ENCODE measurements at places on chromosomes 11 and 22.

DNA sequence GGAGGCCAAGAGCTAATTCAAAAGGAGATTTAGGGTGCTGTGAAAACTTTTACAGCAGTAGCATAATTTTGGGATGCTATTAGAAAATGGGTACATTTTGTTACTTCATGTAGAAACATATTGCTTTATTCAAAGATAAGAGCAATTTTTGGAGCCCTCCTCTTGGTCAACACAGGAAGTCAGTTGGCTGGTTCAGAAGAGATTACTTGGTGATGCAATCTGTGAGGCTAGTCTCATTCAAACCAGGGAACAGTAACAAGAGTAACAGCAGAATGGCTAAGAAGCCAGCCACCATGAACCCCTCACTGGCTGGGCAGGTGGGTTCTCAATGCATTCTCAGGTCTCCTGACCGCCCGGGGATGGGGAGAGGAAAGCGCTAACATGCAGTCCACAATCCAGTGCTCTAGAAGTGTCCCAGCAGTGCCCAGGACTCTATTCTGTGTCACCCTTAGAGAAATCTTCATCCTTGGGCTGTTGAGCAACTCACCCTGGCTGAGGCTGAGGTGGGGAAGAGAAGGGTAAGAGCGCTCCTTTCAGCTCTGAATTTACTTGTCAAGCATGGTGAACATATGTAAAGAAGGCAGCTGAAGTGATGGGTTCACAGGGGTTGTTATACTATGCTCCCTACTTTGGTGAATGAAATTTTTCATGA is 262.2 kb upstream of the UBASH3B start:
- no peak for DNase-seq

GRCh38 chr22:31935961-31936635 is 8.2 kb upstream of the YWHAH start:
- no peak for DNase-seq

DNA sequence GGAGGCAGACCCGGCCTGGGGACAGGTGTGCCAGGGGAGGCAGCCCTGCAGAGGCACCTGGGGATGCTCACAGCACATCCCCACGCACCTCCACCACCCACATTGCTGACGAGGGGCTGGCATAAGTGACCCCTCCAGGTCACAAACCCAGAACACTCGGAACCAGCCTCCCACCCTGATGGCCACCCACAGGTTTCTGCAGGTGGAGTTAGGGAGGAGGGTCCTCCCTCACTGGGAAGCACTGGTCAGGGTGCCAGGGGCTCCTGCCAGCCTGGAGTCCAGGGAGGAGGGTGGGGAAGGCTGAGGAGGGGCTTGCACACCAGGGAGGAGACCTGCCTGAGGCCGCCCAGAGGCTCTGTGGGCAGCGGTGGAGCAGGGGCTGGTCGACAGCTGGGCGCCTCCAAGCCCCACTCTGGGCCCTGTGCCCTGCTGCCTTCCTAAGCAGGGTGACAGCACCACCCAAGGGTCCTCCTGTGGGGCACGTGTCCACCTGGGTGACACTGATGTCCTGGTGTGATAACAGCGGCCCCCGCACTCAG is 51.0 kb upstream of the CARS1 start:
- no peak for DNase-seq

GRCh38 chr11:93131709-93132108 is 66.1 kb downstream of the SLC36A4 start:
- DNase-seq = no peak

DNA sequence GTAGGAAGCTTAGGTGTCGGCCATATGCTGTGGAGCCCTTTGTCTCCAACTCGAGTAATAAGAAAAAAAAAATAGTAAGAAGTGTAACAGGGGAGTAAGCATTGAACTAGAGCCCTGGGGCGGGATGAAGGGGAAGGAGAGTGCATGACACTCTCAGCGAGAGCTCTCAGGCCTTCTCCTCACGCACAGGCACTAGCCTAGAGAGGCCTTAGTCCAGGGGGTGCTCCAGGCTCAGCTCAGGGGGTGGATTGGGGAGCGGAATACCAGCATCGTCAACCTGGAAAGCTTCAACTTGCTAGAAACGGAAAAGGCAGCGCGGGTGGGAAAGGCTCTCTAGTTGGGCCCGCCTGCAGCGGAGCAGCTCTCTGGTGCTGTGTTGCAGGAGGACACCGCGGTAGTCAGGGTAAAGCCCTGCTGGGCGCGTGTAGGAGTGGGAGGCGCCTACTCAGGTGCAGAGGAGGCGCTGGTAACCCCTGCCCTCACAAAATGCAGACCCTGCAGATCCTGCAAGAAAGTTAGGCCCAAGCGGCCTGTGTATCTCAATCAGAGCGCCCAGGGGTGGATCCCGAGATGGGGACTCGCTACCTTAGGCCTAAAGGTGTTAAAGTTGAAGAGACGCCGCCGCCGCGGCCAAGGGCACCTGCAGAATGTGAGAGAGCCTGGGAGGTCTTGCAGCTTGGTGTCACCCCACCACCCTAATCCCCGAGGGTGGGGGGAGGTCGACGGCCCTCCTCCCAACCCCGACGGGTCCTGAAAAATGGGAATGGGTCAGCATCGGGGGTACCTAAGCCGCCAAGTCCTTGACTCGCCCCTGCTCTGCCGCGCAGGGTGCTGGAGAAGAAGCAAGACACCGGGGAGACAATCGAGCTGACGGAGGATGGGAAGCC is 2.8 kb downstream of the SLC17A6 start:
- no peak for DNase-seq

- no peak for DNase-seq
Observed at GRCh38 chr11:78023426-78023825, 350 bp upstream of the KCTD14 start.

DNA sequence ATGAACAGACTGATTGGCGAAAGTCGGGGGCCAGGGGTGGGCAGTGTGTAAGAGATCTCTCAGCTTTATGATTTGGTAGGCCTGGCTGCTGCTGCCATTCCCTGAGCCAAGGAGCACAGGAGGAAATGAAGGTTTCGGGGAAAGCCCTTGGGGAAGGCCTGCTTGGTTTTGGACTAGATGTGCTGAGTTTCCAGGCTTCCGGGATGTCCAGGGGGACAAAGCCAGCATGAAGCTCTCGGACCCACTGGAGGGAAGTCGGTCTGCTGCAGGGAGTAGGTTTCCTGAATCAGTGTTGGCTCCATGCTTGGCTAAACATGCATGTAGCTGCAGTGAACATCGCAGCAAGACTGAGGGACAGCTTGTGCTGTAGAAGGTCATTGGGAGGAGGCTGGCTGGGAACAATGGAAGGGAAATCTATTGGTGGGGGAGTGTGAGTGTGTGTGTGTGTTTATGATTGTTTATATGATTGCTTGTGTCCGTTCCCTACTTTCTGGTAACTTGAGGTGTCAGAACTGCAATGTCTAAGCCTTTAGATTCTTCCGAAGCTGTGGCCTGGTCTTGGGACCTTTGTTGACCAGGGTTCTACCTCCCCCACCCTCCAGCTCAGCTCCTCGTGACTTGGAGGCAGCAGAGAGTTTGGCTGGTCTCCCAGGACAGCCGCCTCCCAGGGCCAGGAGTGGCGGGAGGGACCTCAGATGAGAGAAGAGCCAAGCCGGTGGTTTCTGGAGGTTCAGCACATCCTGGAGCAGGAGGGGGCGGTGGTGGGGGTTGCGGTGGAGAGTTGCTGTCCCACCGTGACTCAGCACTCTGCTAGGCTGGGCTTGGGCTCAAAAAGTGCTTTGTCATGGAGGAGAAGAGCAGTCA is 4.0 kb upstream of the FTH1 start:
- peak; percentile 98 for DNase-seq

- no peak for DNase-seq
Observed at GRCh38 chr11:8656291-8656690, 26.2 kb downstream of the TRIM66 start.

DNA sequence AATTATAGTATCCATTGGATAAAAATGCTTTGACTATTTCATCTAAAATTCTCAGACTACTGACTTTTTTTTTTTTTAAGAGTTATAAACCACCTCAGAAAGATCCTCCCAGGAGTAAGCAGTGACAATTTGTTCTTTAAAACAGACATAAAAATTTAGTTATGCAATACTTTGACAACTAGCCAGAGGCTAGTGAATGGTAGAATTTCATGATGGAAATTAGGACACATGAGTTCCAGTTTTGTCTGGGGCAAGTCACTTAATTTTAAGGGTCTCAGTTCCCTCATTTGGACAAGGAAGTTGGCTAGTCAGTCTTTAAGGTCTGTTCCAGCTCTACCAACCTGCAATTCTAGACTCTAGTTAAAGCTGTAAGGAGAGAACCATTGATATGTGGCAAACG is 2.9 kb downstream of the IL18 start:
- no peak for DNase-seq
